Tibial nerve (tissue), 4 donors: ENCODE measurements at places on chromosomes 13 and 19.

DNA sequence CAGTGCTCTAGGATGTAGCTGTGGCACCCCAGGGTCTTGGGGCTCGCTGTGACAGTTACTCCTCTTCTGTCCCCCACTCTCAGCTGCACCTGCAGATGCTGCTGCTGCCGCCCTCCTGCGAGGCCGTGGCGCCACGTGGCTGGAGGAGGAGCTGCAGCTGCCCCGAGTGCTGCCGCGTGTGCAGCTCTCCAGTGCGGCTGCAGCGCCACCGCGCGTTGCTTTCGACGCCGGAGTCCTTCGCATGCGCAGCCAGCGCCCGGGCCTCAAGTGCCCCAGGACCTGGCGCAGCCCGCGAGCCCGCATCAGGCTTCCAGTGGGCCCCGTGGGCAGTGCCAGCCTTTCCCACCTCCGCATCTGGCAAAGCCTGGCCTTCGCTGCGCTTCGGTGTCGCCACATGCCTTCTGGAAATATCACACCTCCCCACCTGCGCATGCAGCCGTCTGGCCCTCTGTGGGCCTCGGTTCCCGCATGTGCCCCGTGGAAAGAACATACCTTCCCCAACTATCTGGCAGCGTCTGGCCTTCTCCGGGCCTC, 692 bp upstream of the ZNF580 start:
- no peak for DNase-seq

- no peak for DNase-seq
Observed at GRCh38 chr13:29441306-29441705, 154.2 kb downstream of the SLC7A1 start.

DNA sequence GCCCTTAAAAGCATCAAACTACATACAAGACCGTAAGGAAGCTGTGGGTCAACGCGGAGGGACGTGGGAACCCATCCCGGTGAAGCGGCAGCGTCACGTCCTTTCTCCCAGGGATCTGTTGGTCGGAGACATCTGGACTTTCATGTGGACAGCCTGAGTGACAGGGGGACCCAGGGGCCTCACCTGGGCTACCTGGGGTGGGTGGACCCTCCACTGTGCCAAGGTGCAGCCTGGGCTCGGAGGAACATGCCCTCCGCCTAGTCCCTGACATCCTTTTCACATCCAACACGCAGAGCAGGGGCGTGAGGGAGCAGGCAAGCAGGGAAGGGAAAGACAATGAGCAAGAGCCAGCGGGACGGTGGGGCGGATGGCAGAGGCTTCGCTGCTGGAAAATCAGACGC, 13.8 kb upstream of the GARIN5A start:
- DNase-seq, result no peak

GRCh38 chr13:54511366-54511765, 1482.8 kb downstream of the OLFM4 start:
- no peak for DNase-seq

GRCh38 chr13:39044536-39044935, 6.3 kb downstream of the NHLRC3 start:
- no peak for DNase-seq

DNA sequence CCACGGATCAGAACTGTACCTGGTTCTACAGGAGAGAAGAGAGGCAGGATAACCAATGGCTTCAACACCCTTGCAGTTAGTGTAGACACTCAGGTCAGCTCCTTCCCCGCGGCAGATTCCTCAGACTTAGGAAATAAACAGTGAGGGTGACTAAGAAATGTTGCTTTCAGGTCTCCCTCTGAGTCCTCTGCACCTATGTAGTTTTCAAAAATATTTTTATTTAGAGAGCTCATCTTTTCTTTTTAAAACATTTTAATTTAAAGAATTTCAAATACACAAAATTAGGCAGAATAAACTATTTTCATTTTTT, 195.2 kb downstream of the KLF12 start:
- DNase-seq, result no peak

- no peak for DNase-seq
Observed at GRCh38 chr13:96473526-96474180, 383.7 kb downstream of the HS6ST3 start.

- no peak for DNase-seq
Observed at GRCh38 chr19:29855087-29855486, 43.3 kb downstream of the CCNE1 start.

GRCh38 chr13:20161275-20161950, 561 bp upstream of the GJA3 start:
- no peak for DNase-seq

GRCh38 chr13:60758637-60759036, 361.6 kb downstream of the TDRD3 start:
- no peak for DNase-seq

- DNase-seq, result no peak
Observed at GRCh38 chr19:47037766-47038165, 10.7 kb downstream of the TMEM160 start.

DNA sequence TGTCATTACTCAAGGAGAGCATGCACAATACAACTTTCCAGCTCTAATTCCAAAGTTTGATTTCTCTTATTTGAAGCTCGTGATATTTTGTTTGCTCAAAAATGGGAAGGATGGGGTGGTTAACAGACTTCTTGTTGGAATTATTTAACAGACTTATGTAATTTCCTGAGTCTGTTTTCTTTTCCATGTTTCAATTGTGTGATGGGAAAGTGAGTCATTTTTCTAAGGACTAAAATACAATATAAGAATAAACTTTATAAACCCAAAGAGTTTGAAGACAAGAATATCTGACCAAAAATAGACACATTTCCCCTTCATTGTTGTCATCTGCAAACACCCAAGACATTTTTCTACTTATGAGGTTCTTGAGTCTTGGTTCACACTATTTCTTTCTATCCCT, 211.8 kb upstream of the SLITRK5 start:
- no peak for DNase-seq

GRCh38 chr13:105543742-105544141, 991.7 kb downstream of the EFNB2 start:
- DNase-seq, result no peak

GRCh38 chr13:33110713-33111413, 94.6 kb downstream of the KL start:
- peak; percentile 40 for DNase-seq

DNA sequence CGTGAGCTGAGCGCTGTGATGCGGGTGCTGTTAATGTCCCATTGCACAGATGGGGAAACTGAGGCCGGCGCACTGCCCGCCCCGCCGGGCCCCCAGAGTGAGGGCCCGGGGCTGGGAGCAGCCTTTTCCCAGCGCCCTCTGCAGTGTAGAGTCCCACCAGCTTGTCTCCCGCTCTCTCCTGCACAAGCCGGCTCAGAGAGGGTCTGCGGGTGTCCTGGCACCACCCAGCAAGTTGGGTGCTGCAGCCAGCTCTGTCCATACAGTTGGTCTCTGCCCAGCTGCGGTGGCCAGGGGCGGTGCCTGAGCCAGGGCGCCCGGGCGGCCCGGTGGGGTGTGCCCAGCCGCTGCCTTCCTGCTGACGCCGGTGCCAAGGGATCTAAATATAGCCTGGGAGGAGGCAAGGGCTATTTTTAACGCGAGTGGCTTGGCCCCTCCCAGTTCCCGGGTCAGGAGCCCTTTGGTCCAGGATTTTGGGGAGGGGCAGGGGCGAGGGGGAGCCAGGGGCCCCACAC, 19.3 kb downstream of the GADD45B start:
- peak; percentile 53 for DNase-seq

DNA sequence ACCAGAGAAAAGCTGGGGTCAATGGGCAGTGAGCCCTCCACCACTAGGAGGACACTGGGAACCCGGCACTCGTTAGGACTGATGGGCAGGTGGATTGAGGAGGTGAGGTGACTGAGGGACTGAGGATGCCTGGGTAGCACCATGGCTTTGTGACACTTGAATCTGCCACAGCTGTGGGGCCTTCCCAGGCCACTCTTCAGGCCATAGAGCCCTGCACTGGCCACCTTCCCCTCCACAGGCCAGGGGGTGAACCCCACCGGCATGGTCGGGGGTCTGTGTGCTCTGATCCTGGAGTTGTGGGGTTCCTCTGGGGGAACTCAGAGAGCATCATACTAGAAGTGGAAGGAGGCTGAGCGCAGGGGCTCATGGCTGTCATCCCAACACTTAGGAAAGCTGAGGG, 423.5 kb downstream of the ZNF536 start:
- DNase-seq, result no peak

- no peak for DNase-seq
Observed at GRCh38 chr19:51341976-51342580, at the start of gene VSIG10L. Gene VSIG10L, minus strand, starts transcription at chr19:51342139. Its CDS starts 15 bp downstream, at chr19:51342124.

GRCh38 chr19:51440846-51441409, 17.3 kb downstream of the SIGLEC8 start:
- no peak for DNase-seq

DNA sequence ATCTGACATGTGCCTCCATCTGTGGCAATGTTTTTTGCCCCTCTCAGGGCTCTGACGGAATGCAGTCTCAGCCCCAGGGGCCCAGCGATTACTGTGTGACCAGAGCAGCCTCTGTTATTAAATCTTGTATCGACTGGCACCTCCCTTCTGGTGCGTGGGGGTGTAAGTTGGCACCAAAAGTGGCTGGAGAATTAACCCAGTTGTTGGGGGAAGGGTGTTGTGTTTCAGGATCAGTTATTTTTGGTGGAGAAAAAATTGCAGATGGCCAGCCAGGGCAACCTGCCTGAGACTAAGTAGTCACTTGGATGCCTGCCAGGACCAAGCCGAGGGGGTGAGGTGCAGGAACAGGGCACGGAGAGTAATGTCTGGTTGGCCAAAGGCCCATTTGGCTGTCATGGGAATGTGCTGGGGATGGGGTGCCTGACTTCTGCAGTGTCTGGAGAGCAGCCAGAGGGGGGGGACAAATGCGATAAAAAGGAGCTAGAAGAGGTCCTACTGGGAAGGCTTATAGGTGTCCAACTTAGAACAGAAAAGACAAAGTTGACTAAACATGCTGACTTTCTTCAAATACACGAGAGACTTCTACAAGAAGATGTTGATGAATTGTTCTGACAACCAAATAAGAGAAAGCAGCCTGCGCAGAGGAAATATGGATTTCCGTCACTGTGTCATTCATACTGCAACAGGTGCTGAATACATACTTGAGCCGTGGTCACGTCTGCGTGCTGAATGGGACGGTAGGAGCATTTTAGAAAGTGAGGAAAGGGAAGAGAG, 69.8 kb downstream of the SIAH3 start:
- DNase-seq, result no peak

DNA sequence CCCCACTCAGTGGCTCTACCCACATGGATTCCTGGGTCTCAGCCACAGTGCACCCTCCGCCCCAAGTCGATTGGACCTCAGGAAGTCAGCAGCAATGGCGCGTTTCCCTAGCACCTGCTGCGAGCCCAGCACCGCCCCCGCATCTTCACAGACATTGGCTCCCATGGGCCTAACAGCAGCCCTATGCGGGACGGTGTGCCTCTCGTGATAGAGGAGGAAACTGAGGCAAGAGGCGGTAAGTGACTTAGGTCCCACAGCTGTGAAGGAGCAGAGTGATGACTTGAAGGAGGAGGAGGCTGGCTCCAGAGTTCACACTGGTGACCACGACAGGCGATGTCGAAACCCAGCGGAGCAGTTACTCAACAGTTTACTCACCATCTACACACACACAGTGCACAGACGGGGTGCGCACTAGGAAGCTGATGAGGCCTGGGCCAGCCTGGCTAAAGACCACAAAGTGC, 104.5 kb upstream of the SOX1 start:
- DNase-seq, result no peak

GRCh38 chr19:35458731-35459391, 10.8 kb downstream of the FFAR2 start:
- DNase-seq, result no peak

- no peak for DNase-seq
Observed at GRCh38 chr13:43057653-43058317, 34.4 kb downstream of the DNAJC15 start.

DNA sequence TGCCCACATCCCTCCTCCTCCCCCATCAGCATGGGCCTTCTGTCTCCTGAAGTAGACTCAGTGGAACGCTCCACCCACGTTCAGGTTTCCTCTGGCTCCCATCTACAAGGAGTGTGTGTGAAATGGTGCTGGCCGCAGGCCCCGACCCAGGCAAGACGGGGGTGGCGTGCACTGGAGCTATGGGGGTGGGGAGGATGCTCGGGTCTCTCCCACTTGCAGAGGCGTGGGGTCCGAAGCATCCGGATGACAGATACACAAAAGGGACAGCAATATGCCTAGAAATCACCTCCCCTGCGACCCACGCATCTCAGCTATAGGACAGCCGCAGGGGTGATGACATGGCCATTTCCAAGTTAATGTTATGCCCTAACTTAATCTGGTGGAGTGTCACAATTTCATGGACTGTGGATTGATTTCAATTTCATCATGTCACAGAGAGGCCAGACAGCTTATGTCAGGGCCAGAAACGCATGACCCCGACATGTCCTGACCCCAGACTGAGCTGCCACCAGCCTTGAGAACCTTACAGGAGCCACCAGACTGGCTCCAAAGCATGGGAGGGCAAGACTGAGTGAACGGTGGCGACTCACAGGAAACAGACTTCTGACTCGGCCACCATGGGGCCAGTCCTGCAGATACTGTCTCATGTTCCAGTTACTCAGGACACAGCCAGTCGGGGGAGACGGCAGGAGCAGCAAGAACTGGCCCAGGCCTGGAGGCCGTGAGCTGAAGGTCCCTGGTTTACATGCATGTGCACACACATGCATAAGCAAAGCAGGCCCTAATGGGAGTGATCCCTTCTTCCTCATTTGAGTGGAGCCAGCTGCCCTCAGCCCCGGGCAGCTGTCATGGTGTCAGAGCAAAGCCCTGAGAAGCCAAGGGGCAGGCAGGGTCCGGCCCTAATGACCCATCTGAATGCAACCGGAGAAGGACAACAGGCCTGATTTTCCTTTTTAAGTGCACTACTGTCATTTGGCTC, 82.2 kb downstream of the SLC7A1 start:
- no peak for DNase-seq

GRCh38 chr19:47445527-47445926, 26.2 kb downstream of the SLC8A2 start:
- DNase-seq, result no peak

GRCh38 chr19:29843180-29844051, 31.6 kb downstream of the CCNE1 start:
- peak; percentile 6 for DNase-seq

- DNase-seq, result no peak
Observed at GRCh38 chr13:113620036-113620796, 35.7 kb downstream of the TFDP1 start.

DNA sequence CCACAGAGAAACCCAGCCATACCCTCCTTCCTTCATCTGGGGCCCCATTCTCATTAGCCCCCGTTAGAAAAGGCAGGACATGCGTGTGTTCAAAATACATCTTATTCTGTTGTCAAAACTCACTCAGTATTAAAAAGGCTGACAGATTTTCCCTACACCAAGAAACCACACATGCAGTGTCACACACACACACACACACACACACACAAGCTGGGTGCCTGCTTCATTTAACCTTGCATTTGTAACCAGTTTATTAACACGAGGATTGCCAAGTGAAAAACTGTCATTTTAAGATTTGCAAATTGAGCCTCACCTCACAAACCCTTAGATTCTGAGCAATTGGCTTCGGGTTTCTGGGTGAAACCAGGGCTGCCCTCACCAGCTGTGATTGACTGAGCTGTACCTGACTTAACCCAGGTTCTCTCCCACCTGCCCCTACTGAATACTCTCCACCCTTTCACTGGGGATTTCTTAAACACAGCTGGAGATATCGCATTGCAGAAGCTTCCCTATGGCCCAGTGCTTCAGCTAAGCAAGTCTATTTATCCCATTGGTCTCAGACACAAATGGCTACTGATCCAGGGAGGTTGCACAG, 172.7 kb upstream of the ZNF507 start:
- DNase-seq, result no peak

GRCh38 chr13:50519866-50520265, 323.6 kb downstream of the DLEU7 start:
- DNase-seq, result no peak

GRCh38 chr19:35487656-35488182, 2.5 kb downstream of the KRTDAP start:
- no peak for DNase-seq
